ENCODE measurements at places on chromosomes 11 and 22. TPM values are rescaled to one million over a fixed set of nuclear protein-coding genes. Genes with fewer than 3 reads are reported as not detected.

The MPZL2 gene
- 457 TPM for total RNA-seq

The APOL4 gene
- 3.5 TPM for total RNA-seq

The MS4A5 gene
- total RNA-seq, result not detected

The FIBP gene
- total RNA-seq, result 42.3 TPM

The FCHSD2 gene
- 7.3 TPM for total RNA-seq

The NUCB2 gene
- 93.7 TPM for total RNA-seq

The SPTBN2 gene
- 138 TPM for total RNA-seq

The PANX2 gene
- total RNA-seq, result 0.92 TPM

GRCh38 chr11:43988040-43988817 lies 45.8 kb downstream of the C11orf96 start:
- no peak for ATAC-seq

DNA sequence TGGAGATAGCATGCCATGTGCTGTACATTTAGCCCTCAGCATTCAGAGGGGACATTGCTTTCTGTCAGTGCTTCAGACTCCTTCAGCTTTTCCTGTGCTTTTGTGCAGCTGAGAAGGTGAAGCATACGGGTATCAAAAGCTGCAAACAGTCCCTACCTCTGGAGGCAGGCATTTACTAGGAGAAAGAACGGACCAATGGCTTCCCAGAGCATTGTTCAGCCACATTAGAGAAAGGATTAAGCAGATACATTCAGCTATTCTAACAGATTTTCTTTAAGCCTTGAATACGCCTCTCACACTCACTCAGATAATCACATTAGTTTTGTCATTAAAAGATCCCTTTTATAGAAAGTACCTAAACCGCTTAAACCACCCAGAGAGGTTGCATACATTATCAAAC lies 80.7 kb upstream of the FAM181B start:
- ATAC-seq, result no peak

DNA sequence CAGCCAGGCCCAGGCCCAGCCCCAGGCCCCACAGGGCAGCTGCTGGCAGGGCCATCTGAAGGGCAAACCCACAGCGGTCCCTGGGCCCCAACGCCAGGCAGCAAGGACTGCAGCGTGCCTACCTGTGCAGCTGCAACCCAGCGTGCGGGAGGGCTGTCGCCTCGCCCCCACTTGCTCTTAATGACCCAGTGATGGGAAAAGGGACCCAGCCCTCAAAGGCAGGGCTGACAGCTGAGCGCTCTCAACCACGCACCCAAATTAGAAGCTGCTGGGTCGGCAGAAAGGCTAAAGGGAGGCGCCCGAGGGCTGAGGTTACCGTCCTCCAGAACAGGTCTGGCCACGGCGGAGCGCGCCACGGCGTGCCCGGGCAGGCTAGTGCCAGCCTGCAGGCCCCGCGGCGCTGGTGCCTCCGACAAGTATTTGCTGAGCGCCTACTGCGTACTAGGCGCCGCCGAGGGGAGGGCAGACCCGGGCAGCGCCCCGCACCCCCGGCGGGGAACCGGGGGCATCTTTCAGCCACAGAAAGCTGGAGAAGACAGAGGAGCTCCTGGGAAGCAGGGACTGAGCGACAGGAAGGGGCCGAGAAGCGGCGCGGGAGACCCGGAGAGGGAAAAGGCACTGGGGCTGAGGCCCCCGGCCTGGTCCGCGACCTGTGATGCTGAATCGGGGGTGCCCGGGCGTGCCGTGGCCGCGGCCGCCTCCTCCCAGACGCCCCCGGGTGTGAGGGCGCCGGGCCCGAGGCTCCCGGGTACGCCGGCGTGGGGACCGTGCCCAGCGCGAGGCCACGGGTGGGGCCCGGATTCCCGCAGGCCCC lies 773 bp downstream of the HRAS start:
- ATAC-seq, result peak; percentile 68

DNA sequence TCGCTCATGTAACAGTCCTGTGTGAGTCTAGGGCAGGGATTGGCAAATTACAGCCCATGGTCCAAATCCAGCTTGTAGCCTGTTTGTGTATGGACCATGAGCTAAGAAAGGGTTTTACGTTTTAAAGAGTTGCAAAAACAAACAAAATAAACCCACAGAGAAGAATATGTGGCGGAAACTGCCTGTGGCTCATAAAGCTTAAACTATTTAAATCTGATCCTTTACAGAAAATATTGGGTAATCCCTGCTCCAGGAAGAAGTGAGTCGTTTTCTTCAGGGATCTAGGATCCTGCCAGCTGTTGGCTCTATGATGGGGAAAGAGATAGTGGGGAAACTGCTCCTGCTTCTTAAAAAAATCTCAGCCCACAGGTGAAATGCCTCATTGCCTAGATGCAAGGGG lies 3.4 kb upstream of the OR6Q1 start:
- ATAC-seq, result no peak

GRCh38 chr11:60763692-60764369 lies 7.2 kb downstream of the MS4A15 start:
- no peak for ATAC-seq
